ENCODE measurements at places on chromosomes 13 and 19. TPM values are rescaled to one million over a fixed set of nuclear protein-coding genes. Genes with fewer than 3 reads are reported as not detected.

TMEM145 gene
- not detected for total RNA-seq

FFAR1 gene
- not detected for total RNA-seq

KRTDAP gene
- not detected for total RNA-seq

TRPM4 gene
- total RNA-seq = 11.2 TPM

Measured in epithelial cell of umbilical artery (primary cell).